Naive thymus-derived CD8-positive, alpha-beta T cell (primary cell): ENCODE measurements at places on chromosomes 2 and 18. TPM values are rescaled to one million over a fixed set of nuclear protein-coding genes. Genes with fewer than 3 reads are reported as not detected.

The PLEK gene
- polyA plus RNA-seq = 2.6 TPM

The SOCS6 gene
- not detected for polyA plus RNA-seq

The POLR1A gene
- 1.1 TPM for polyA plus RNA-seq

The RIOK3 gene
- polyA plus RNA-seq = 25.0 TPM

The RFX8 gene
- polyA plus RNA-seq = not detected

The MYL12B gene
- 828 TPM for polyA plus RNA-seq

- DNase-seq = no peak
These were observed 640.7 kb upstream of the ACVR2A start for GRCh38 chr2:147204102-147204501.

DNA sequence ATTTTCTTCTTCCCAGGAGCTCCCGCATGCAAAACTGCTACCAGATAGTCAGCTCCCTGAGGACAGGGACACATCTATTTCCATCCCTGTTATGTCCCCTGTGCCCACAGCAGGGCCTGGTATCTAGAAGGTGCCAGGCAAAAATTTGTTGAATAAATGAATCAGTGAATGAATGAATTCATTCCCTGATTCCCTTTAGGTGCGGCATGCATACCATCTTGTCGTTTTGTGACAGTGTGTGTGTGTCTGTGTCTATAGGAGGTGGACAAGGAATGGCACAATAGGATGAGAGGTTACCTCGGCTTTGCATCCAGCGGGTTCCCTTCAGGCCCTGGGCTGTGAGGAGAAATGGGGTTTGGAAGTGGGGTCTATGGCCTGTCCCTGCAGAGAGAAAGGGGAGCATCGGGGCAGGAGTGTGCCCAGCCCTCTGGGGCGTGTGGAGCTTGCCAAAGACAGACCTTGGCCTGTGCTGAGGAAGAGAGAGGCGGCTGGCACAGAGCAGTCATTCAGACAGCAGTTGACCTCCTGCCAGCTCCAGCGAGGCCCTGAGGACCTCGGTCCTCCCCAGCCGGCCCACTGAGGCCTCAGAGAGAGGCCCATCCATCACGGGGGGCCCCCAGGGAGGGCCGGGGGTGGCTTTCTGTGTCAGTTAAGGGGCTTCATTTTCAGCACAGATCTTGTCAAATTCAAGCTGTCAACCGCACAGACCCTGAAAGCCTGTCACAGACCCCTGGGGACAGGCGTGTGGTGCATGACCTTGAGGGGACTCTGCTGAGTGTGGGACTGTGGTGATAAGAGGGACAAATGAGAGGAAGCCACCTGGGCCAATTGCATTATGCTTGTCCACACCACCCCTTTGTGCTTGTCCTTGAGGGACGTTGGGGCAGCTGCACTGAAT is 125.9 kb upstream of the CXCR4 start:
- no peak for DNase-seq

DNA sequence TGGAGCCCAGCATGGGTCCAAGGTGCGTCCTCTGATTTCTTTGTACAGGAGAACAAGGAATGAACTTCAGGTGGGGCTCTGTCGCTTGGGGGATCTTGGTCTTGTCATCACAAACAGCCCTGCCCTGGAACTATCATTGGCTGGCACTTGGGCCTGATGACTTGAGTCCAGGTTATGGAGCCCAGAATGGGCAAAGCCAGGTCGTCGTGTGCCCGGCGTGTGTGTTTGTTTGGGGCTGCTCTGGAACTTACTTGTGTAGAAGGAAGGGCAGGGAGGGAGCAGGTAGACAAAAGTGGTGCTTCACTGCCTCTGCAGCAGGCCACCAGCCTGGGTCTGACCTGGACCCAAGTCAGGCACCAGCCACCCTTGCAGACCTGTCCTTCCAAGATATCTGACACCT is 306.3 kb upstream of the HS6ST1 start:
- no peak for DNase-seq

GRCh38 chr2:86000131-86000937 is 105.4 kb downstream of the POLR1A start:
- no peak for DNase-seq

- DNase-seq = no peak
These were observed 3.7 kb upstream of the ESPNL start for GRCh38 chr2:238096311-238097011.

DNA sequence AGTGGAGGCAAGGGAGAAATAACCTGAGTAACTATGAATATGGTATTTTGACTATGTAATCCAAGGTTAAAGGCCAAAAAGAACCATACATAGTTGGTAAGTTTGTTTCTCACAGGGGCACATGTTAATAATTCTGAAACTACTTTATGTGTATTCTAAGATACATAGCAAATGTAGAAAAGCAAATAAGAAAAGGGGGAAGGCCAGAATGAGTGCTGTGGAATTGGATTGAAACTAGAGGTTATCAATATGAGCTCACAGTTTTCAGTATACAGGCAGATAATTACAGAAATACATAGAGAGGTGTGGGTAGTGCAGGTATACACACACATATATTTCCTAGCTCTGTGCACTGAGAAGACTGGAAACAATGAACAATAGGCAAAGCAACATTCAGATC is 13.7 kb downstream of the INO80C start:
- DNase-seq = no peak

GRCh38 chr2:47519604-47520301 is 116.8 kb downstream of the MSH2 start:
- no peak for DNase-seq

- DNase-seq = no peak
These were observed 213.0 kb downstream of the TRIB2 start for GRCh38 chr2:12929758-12930157.

DNA sequence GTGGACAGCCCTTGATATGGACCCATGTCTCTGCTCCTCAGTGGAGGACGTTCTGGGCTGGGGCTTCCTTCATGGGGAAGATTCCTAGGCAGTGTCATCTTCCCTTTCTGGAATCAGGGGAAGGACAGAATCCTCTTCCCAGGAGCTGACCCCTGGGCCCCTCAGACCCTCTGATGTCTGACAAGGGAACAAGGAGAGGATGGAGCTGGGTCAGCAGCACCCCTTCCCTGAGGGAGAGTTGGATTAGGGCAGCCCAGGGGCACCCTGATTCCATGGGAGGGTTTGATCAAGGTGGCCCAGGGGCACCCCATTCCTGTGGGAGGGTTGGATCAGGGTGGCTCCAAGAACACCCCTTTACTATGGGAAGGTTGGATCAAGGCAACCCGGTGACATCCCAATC is 86.5 kb downstream of the ACKR3 start:
- no peak for DNase-seq

GRCh38 chr2:238167761-238168160 is 9.0 kb downstream of the ERFE start:
- DNase-seq = no peak

- DNase-seq = no peak
These were observed 56.0 kb downstream of the ABCG8 start for GRCh38 chr2:43894743-43895142.

DNA sequence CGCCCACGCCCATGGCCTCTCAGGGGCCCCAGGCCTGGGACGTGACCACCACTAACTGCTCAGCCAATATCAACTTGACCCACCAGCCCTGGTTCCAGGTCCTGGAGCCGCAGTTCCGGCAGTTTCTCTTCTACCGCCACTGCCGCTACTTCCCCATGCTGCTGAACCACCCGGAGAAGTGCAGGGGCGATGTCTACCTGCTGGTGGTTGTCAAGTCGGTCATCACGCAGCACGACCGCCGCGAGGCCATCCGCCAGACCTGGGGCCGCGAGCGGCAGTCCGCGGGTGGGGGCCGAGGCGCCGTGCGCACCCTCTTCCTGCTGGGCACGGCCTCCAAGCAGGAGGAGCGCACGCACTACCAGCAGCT is 2.4 kb downstream of the B3GNT7 start:
- no peak for DNase-seq

- no peak for DNase-seq
These were observed 159.4 kb downstream of the RBM43 start for GRCh38 chr2:151102226-151102625.

GRCh38 chr2:128776461-128777195 is 458.0 kb upstream of the HS6ST1 start:
- DNase-seq = no peak

DNA sequence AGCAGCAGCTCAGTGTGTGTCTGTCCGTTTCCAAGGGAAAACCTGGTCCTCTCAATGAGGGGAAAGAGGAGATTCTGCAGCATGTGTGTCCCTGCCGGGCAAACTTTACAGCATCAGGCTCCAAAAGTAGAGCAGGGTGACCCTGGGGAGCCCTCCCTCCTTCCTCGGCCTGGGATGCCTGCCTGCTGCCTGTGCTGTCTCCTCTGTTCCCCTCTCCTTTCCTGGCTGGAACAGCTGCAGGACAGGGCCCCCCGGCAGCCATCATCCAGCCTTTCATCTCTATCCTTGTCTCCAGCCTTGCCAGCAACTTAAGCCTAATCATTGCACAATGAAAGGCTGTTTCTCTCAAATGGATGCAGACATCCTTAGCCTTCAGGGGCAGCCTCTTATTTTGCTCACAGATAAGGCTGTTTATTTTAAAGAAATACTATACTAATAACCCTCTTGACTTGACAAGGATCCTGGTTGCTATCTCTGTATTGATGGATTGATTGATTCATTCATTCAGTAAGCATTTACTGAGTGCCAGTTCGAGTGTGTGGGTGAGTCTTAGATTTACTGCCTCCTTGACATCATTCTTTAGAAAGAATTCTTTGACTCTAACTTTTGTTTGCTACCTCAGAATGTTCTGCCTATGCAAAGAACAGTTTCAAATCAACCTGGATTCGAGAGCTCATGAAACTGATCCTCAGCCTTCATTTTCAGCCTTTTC is 40.6 kb upstream of the EDAR start:
- DNase-seq = no peak

DNA sequence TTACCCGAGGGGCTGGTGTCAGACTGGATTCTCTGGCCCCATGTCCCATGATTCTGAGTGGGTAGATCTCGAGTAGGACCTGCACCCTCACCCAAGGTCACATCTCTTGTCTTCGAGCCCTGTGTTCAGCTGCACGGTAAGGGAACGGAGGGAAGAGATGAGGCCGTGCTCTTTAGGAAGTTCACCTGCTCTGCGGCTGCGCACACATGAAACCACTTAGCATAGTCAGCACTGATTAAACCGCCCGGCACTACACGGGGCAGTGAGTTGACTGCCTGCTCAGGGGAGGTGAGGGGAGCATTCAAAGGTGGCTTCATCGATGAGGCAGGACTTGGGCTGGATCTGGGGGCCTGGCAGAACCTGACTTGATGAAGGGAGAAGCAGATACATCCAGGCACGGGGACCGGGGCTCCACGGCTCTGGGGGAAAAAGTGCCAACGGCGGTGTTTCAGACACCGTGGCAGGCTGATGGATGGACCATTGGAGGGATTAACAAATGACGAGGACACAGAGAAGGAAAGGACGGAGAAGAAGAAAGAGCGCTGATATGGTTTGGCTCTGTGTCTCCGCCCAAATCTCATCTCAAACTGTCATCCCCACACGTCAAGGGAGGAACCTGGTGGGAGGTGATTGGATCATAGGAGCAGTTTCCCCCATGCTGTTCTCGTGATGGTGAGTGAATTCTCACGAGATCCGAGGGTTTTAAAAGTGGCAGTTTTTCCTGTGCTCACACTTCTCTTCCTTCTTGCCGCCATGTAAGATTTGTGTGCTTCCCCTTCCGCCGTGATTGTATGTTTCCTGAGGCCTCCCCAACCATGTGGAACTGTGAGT is 248.6 kb downstream of the CYP26B1 start:
- no peak for DNase-seq

DNA sequence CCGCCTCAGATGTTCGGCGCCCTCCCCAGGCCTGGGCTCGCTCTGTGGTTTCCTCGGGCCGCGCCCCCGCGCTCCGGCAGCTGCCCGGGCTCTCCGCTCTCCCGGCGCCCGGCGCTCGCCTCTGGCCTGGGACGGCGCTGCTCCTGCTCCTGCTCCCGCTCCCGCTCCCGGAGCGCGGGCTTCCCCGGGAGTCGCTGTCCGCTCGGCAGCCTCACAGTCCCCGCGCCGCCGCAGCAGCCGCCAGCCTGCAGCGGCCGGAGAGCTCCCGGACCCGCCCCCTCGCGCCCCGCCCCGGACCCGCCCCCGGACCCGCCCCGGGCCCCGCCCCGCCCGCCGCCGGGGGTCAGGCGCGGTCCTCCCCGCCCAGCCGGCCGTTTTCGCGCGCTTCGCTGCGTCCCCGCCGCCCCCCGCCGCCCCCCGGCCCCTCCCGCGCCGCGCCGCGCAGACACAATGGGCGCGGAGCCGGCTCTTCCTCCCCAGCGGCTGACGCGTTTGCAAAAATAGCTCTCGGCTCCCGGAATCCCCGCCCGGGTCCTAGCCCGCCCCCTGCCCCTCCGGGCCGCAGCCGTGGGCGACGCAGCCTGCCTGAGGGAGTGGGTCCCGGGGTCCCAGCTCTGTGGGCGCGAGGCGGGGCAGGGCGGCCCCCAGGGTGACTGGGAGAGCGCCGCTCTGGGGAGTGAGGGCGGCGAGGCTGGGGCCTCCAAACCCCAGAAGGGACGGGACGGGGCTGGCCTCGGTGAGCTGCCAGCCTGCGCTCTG is at the start of gene ARL4C:
Gene ARL4C, minus strand, starts transcription at position 247 of the 759 bp plus-strand sequence. CDS start 495 bp downstream, outside the sequence.
- peak; percentile 72 for DNase-seq

- DNase-seq = no peak
These were observed 3.2 kb downstream of the TRAK2 start for GRCh38 chr2:201448061-201448460.

DNA sequence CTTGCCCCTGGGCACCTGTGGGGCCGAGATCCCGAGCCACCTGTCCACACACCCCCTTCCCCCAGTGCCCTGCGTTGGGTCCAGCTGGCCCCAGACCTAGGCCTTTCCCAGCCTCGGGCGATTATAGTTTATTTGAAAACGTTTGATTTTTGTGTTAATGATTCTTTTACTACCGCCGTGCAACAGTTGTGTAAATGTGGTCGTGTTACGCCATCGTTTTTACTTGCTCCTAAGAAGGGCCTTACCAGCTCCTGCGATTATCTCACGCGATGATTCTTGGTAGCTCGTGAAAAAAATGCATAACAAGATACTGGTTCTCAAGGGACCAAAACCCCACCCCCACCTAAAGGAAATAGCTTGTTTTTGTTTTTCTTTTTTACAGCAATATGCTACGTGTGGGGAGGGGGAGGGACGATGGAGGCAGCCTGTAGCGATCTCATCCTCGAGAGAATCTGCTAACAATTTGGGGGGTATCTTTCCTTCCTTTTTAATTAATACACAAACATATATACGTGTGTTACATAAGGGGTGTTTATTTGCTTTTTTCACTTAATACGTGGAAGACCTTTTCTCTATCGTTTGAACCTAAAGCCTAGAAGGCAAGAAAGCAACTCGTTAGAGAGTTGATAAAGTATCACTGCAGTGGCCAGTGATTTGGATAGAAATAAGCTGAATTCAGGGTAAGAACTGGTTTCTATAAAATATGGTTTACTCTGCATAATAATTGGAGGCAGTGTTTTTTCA is 1.0 kb downstream of the ZDBF2 start:
- peak; percentile 36 for DNase-seq
